Stimulated activated naive B cell treated with anti-CD40 and anti-IgM and Interleukin-4, amounts not matched to agents 10 μg/mL and 1 μg/mL and 100 μg/mL, for 72 hours (primary cell): ENCODE measurements at places on chromosomes 4 and X.

GRCh38 chrX:1700757-1701156 is 85.9 kb downstream of the ASMT start:
- no peak for DNase-seq

DNA sequence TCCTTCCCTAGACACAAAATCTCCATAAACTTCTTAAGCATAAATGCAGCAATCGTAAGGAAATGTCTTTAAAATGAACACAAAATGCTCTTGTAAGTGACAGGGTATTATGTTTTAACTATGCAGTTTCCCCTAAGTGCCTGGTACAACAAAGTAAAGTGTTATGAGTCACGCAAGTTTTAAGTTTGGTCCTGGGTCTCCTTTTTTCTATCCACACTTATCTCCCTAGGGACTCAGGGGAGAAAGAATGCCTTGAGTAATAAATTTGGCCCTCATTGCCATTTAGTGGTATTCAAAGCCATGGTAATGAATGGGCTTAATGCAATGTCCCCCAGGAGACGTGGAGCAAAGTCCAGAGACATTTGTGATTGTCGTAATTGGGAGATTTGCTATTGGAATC is 149.1 kb downstream of the MAGEB17 start:
- no peak for DNase-seq

- DNase-seq, result no peak
Observed at GRCh38 chrX:10239611-10240064, 82.9 kb downstream of the CLCN4 start.

DNA sequence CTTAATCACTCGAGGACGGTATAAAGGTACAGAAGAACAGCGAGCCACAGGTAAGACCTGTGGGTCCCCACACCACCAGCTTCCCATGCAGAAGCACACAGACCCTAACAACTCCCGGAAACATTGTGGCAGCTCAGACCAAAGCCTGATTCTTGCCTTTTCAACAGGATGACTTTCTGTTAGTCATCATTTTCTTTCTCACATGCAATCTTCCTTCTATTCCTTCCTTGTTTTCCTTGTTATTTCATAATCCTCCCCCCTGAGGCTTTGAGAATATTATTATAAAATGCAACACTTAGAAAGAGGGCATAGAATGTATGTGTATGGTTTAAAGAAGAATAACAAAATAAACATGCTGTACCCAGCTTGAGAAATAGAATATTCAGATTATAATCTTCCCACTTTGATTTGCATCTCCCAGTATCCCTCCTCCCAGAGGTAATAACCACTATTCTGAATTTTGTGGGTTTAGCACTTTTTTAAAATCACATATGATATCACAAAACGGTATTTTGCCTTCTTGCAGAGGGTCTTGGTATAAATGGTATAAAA is 100.9 kb downstream of the FHDC1 start:
- no peak for DNase-seq

- no peak for DNase-seq
Observed at GRCh38 chr4:25172961-25173915, 13.0 kb upstream of the SEPSECS start.

DNA sequence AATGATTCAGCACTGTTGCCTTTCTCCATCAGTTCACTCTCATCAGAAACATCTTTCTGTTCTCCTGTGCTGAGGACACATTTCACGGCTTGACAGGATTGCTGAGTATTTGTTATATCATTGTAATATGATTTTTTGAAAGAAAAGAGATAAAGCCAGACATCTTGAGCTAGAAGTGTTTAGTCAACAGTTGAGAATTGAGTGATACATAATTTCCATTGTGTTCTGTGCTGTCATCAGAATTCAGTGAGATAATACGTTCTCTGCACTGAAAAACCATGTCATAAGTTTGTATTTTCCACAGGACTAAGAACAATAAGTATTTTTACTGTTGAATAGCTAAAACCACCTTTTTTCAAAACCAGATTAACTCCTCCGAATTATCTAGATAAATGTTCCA is 50.2 kb upstream of the GPRIN3 start:
- DNase-seq, result no peak

- no peak for DNase-seq
Observed at GRCh38 chrX:56813318-56813837, 84.3 kb downstream of the NBDY start.

GRCh38 chr4:119070301-119070700 is 65.3 kb upstream of the MYOZ2 start:
- no peak for DNase-seq

DNA sequence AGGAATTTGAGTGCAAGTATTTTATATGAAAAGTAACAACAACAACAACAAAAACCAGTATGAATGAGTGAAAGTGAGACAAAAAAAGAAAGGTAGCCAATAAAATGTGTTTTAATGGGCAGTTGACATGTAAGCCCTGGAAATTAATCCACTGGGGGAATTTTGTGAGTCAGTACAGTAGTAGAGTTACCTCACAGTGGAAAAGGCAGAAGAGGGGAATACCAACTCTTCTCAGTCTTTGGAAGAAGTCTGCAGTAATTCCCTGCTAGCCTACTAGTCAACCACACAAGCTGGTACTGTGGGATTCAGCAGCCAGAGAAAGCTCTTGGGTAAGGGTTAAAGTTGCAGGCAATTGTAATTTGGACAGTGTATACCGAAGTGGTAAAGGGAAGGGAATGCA is 76.3 kb upstream of the IL15 start:
- DNase-seq, result no peak

DNA sequence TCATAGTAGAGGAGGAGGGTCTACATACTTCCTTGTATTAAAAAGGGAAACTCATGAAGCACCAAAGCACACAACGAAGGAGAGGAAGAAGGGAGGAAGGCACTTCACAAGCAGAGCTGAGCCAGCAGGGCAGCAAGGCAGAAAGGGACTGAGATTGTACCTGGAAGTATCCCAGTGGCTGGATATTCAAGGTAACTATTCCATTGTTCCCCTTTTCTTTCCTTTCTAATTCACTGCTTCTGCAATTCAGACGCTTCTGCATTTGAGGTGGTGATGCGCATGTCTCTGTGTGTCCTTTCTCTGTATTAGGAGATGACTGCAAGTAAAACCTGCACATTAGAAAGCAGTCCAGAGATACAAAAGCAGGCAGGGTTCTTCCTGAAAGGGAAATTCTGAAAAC is 54.9 kb downstream of the UBQLN2 start:
- no peak for DNase-seq

DNA sequence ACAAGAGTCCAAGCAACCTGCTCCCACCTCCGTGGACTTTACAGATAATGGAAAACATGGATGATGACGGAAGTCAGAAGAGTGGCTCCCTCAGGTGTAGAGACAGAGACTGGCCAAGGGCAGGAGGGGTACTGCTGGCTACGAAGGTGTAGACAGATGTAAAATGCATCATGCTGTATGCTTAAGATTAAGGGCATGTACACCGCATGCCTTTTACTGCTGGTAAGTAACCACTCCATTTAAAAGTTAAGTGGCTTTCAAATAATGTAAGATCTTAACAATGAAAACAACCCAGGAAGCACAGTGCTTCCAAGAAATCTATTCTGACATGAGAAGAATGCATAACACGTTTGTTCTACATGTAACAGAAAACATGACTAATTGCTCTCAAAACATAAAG is 76.9 kb upstream of the FAM9B start:
- DNase-seq, result no peak

DNA sequence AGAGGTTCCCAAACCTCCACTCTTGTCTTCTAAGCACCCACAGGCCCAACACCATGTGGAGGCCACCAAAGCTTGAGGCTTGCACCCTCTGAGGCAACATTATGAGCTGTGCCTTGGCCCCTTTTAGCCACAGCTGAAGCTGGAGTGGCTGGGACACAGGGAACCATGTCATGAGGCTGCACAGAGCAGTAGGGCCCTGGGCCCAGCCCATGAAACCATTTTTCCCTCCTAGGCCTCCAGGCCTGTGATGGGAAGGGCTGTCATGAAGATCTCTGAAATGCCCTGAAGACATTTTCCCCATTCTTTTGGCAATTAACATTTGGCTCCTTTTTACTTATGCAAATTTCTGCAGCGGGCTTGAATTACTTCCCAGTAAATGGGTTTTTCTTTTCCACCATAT is 14.8 kb downstream of the RBMXL3 start:
- no peak for DNase-seq

- no peak for DNase-seq
Observed at GRCh38 chrX:139106069-139106468, 394.6 kb upstream of the FGF13 start.

GRCh38 chrX:1307626-1308340 is 28.8 kb upstream of the IL3RA start:
- DNase-seq, result no peak

- DNase-seq, result no peak
Observed at GRCh38 chr4:173264245-173264644, 69.9 kb downstream of the HMGB2 start.

- no peak for DNase-seq
Observed at GRCh38 chrX:154731881-154732280, 19.0 kb downstream of the GAB3 start.

GRCh38 chrX:151754047-151754429 is 19.5 kb downstream of the CNGA2 start:
- DNase-seq, result no peak

- no peak for DNase-seq
Observed at GRCh38 chr4:182205306-182205705, 37.9 kb upstream of the TENM3 start.
